ENCODE measurements at places on chromosomes 13 and 19.

GRCh38 chr19:2432131-2432848, 4.9 kb upstream of the TIMM13 start:
- no peak for DNase-seq

GRCh38 chr13:42649141-42649540, 75.2 kb downstream of the TNFSF11 start:
- DNase-seq = no peak

GRCh38 chr13:31781064-31781463, 41.7 kb downstream of the RXFP2 start:
- no peak for DNase-seq

DNA sequence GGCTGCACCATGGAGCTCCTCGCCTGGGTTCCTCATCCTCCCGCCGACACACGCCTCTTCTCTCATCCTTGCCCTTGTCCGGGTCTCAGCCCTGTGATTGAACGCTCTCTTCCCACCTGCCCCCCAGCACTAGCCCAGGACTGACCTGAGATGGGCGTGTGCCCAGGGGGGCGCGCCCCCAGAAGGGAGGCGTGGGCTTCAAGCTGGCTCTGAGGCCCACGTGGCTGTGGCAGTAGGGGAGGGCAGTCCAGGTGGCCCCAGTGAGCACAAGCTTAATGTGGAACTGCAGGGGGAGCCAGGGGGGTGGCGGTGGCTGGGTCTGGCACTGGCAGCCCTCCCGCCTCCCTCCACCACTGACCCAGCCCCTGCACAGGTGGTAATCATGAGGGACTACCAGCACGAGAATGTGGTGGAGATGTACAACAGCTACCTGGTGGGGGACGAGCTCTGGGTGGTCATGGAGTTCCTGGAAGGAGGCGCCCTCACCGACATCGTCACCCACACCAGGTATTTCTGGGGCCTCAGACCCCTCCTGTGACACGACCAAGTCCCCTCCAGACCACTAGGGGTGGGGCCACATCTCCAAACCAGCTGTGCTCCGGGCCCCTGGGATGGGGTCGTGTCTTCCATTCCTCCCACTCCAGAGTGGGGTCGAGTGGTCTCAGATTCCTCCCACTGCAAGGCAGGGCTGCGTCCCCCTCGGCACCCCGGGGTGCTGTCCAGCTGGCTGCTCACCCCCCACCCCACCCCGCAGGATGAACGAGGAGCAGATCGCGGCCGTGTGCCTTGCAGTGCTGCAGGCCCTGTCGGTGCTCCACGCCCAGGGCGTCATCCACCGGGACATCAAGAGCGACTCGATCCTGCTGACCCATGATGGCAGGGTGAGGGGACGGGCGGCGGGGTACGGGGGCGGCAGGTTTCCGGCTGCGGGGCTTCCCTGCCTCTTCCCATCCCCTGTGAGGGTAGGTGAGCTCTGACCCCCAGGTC, 21.9 kb upstream of the NCCRP1 start:
- no peak for DNase-seq

- DNase-seq = no peak
These were observed 11.5 kb downstream of the SPACA6 start for GRCh38 chr19:51704626-51705025.

GRCh38 chr13:25587326-25587980, 215.7 kb downstream of the ATP8A2 start:
- no peak for DNase-seq

GRCh38 chr13:100541897-100542825, 46.4 kb downstream of the GGACT start:
- no peak for DNase-seq

- DNase-seq = peak; percentile 67
These were observed 1.7 kb downstream of the MIER2 start for GRCh38 chr19:342801-343421.

- no peak for DNase-seq
These were observed 93.4 kb upstream of the SLITRK1 start for GRCh38 chr13:83975655-83976165.

GRCh38 chr13:112510002-112510780, 77.8 kb downstream of the TUBGCP3 start:
- no peak for DNase-seq

DNA sequence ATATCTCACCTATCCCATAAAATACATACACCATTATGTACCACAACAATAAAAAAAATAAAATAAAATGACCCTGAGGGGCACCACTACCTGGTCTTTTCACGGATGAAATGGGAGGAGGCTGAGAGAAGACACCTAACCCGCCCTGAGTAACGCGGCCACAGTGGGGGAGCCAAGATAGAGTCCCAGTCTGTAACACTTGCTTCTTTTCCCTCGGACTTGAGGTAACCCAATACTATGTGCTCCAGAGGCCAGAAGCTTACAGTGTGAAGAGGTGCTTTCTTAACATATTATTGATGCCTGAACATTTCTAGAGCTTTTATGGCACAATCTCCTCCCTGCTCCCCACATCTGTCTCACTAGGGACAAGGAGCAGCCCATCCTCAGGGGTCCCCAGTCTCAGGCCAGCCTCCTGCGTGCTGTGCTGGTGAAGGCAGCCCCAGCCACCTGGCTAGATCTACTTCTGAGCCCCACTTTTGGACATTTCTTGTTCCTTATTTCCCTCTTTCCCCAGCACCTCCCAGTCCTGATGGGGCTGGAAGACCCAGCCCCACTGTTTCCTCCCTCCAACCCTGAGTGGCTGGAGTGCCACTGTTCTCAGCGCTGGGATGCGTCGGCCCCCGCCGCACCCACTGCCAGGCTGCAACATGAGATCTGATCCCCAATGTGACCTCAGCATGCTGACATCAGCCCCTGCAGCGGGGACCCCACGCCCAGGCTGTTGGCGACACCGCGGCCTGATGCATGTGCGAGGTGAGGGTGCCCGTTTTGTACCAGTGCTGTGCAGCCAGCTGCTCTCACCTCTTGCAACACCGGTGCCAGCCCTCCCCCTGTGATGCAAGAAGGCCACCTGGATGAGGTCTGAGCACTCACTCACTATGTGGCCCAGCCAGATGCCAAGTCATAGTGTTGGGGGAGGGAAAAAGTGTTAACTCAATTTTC, 143.3 kb downstream of the DCLK1 start:
- no peak for DNase-seq

DNA sequence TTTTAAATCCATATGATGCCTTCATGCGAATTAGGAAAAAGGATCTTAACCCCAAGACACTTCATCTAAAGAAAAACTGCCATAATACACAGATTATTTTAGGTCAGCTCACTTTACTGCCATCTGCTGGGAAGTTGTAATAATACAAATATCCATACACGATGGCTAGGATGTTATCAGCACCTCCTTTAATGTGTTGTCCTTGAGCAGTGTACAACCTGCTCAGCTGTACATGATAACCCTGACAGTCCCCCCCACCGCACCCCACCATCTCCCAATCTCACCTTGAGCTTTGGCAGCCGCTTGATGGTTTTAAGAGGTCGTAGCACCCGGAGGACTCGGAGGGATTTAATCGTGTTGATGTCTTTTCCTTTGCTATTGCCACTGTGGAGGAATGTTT, 112.2 kb downstream of the IER2 start:
- DNase-seq = peak; percentile 59

DNA sequence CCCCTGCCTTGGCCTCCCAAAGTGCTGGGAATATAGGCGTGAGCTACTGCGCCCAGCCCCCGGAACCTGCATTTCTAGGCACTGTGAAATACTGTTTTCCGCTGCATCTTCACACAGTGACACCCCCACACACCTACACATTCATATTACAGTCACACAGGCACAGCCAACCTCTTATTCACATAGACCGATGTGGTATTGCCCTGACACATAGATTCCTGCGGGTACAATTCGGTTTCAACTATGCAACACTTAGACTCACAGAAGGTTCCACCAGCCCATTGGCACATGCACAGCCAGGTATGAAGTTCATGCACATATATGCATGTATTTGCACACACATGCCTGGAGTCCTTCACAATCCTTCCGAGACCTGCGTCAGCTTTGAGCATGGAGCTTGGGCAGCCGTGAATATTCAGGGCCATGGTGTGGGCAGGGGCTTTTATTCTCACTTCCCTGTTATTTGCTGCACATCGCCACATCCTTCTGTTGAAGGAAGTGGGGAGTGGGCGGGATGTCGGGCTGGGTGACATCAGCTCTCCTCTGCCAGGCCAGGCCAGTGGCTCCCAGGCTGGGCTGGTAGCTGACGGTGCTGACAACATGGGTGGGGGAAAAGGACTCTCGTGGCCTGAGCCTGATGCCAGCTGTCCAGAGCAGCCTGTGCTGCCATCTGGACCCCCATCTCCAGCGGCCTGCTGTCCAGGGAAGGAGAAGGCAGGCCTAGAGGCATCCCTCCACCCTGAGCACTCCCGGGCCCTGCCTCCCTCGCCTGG, 5.4 kb upstream of the CDC37 start:
- DNase-seq = no peak

GRCh38 chr13:91169321-91170050, 178.0 kb upstream of the MIR17HG start:
- no peak for DNase-seq

GRCh38 chr19:42422092-42422900, 4.9 kb downstream of the LIPE start:
- no peak for DNase-seq

DNA sequence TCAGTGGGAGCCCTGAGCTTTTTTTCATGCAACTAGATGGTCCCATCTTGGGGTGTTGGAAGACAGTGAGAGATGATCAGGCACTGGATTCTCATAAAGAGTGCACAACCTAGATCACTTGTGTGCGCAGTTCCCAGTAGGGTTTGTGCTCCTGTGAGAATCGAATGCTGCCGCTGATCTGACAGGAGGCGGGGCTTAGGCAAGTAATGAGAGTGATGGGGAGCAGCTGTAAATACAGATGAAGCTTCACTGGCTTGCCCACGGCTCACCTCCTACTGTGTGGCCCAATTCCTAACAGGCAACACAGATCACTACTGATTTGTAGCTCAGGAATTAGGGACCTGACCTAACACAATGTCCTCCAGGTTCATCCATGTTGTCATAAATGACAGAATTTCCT, 43.6 kb upstream of the UBAC2 start:
- DNase-seq = no peak

DNA sequence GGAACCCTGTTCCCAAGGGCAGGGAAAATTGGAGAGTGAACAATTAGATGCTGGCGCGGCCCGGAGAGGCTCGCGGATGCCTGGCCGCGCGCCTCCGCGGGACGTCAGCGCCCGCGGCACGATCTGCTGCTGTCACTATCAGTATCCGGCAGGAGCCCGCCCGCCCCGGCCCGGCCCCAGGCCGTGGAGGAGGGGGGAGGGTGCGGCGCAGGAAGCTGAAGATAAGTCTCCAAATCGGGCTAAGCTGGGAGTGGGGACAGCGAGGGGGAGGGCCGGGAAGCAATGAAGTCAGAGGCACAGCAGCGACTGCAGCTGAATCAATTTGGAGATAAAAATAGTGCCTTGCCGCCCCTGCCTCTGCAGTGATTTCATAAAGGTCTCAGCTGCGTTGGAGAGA, 441.5 kb upstream of the KLF12 start:
- DNase-seq = no peak

GRCh38 chr13:24133021-24133795, 27.3 kb upstream of the SPATA13 start:
- DNase-seq = no peak

GRCh38 chr13:33033986-33034385, 17.8 kb downstream of the KL start:
- no peak for DNase-seq

DNA sequence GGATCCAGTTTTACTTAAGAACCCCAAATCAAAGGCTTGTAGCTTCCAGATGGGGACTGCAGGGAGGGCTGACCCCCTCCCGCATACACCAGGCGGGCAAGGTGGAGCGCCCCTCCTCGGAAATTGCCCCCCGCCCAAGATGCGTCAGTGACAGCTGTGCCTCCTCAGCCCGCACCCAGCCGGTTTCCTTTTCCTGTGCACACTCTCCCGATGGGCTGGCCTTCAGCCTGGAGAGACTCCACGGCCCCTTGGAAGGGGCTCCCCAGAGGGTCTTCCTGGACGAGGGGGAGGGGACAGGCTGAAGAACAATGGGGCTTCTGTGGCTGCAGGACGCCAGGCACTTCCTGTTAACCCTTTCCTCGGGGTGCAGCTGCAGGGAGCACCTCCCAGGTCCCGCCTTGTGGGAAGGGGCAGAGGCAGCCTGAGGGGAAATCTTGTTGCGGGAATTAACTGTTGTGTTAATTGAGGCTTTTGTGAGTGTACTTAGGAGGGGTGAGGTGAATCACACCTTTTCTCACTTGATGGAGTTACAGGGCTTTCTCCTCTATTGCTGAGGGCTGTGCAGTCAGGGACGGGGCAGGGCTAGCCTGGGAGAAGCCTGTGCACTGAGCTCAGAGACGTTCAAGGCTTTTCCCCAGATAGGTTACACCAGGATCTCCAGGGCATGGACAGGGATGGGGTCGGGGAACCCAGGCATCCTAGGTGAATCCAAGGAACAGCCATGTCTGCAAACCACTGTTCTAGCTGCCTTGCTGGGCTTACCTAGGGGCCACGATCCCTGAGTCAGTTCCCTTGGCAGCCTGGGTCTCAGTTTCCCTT, 14.3 kb downstream of the IER2 start:
- DNase-seq = no peak

DNA sequence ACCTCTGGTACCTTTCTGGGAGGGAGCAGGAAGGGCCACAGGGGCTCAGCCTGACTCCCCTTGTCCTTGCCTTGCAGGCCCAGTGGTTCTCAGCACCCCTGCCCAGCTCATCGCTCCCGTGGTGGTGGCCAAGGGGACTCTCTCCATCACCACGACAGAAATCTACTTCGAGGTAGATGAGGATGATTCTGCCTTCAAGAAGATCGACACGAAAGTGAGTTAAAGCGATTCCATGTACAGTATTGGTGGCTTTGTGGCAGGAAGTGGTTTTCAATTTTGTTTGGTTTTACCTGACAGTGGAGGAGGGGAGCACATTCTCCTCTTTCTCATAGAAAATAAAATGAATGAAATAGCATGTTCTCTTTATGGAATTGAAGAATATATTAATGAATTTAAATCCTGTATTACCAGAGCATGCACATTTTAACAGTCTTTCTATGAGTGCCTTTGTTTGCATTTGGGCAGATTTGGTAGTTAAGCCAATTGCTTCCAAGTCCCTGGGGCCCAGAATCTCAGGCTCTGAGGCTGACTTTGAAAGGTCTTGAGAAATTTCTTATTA, 4.1 kb downstream of the MAB21L1 start:
- DNase-seq = no peak

DNA sequence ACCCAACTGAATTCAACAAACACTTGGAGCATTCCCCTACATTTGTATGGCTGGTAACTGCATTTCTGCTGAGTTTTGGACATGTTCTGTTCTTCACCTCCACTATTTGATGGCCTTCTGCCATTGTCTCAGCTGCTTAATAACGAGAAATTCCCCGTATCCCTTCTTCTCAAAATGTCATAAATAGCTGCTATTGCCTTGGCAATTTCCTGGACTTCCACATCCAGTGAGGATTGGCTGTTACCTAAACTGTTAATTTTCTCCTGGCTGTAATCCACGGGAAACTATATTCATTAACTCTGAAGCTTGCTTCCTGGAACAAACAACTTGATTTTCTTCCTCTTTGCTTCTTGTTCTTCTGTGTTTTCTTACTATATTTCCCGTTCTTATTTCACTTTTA, 69.5 kb upstream of the TDRD3 start:
- DNase-seq = no peak

GRCh38 chr13:65063753-65064152, 2166.4 kb downstream of the PCDH9 start:
- DNase-seq = no peak
